ENCODE measurements at places on chromosomes 12 and 14. TPM values are rescaled to one million over a fixed set of nuclear protein-coding genes. Genes with fewer than 3 reads are reported as not detected.

DNA sequence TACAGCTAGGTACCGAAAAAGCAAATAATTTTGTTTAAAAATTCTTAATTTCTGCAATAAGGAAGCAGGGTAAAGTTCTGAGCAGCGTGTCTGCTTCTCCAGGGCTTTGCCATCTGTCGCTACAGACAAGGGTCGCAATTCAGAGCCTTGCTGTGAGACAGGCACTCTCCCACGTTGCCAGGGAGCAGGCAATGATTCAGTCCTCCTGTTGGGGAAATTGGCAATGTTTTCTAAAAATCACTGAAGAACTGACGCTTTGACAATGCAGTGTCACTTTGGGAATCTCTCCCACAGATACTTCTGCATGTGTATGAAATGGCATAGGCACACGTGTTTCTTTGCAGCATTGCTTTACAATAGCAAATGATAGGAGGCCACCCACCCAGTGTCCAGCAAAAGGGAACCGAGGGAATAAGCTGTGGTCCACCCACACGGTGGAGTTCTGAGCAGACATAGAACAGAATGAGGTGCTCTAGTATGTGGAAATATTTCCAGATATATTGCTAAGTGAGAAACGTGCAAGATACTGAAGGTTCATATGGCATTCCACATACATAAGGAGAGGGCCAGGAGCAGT is 16.0 kb upstream of the HIP1R start:
- no peaks in the 10 kb centered on the region for H3K4me1 ChIP-seq
- H3K27me3 ChIP-seq: no peaks in the 10 kb centered on the region
- DNase-seq: no peak

DNA sequence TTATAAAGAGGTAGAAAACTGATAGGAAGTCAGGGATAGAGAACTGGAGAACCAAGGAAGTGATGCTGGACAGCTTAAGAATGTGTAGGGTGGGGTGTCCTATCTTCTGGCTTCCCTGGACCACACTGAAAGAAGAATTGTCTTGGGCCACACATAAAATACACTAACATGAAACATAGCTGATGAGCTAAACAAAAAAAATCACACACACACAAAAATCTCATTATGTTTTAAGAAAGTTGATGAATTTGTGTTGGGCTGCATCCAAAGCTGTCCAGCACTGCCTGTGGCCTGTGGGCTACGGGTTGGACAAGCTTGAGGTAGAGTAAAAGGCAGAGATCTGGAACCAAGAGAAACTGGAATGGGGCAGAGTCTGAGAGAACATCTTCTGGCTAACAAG is 7.4 kb downstream of the GLT8D2 start:
- H3K27me3 ChIP-seq: no peaks in the 10 kb centered on the region
- DNase-seq: no peak
- H3K4me3 ChIP-seq: no peak overlapping the region
- no peak overlapping the region for H3K27ac ChIP-seq
- no peaks in the 10 kb centered on the region for H3K4me1 ChIP-seq
- no peaks in the 10 kb centered on the region for H3K36me3 ChIP-seq

- peaks cover 3% of the 10 kb centered on the region for H3K4me1 ChIP-seq
- DNase-seq: no peak
- H3K27ac ChIP-seq: no peak overlapping the region
- H3K27me3 ChIP-seq: no peaks in the 10 kb centered on the region
- no peak overlapping the region for H3K4me3 ChIP-seq
These were observed 114.4 kb downstream of the SLC38A1 start for GRCh38 chr12:46154221-46154985.

ANO4 gene
- total RNA-seq: not detected

DNA sequence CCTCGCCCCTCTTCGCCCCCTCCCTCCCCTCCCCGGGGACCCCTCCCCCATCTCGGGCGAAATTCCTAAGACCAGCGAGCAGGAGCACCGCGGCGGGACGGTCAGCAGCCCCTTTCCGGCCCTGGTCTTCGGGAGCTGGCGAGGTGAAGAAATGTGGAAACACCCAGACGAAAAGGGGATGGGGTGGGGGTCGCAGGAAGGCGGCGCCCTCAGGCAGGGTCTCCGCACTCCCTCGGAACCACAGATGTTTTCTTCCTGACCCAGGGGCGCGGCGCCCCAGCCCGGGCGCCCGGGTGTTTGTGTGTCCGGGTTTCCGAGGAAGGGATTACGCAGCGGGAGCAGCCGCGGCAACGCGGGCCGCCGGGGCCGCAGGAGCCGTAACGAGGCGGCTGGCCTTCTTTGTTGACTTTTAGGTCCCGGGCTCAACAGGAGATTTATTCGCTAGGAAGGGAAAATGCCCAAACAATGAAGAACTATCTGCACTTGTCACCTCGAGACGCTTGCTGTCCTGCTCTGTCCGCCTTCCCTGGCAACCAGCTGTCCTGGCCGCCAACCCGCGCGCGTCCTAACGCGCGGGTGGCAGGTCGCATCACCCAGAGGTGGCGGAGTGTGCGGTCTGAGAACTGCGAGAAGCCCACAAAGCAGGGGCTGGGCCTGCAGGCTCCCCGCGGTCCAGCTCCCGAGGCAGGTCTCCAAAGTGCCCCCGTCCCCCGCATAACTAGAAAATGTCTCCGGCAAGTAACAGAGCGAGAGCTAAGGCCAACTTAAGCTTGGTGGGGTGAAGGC is 7.0 kb downstream of the FOXA1 start:
- peak overlapping the region; percentile 95 for H3K27ac ChIP-seq
- H3K36me3 ChIP-seq: no peaks in the 10 kb centered on the region
- no peak for DNase-seq
- peaks cover 27% of the 10 kb centered on the region for H3K27me3 ChIP-seq
- H3K4me3 ChIP-seq: peak overlapping the region; percentile 72

GRCh38 chr12:71888521-71888920 is 49.0 kb downstream of the TBC1D15 start:
- H3K4me3 ChIP-seq: no peak overlapping the region
- no peaks in the 10 kb centered on the region for H3K4me1 ChIP-seq
- H3K36me3 ChIP-seq: peaks cover 39% of the 10 kb centered on the region
- H3K27ac ChIP-seq: no peak overlapping the region
- H3K27me3 ChIP-seq: no peaks in the 10 kb centered on the region
- DNase-seq: no peak

DNA sequence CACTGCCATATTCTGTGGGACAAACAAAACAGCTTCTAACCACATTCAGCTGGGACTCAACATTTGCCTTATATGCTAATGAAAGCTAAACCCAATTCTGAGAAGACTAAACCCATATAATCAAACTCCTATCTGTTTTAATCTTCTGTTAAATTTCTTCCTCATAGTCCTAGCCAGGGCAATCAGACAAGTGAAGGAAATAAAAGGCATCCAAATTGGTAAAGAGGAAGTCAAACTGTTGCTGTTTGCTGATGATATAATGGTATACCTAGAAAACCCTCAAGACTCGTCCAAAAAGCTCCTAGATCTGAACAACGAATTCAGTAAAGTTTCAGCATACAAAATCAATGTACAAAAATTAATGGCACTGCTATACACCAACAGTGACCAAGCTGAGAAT is 157.1 kb downstream of the PHLDA1 start:
- no peaks in the 10 kb centered on the region for H3K27me3 ChIP-seq
- no peak overlapping the region for H3K4me3 ChIP-seq
- DNase-seq: no peak
- H3K4me1 ChIP-seq: peaks cover 18% of the 10 kb centered on the region
- H3K36me3 ChIP-seq: no peaks in the 10 kb centered on the region

STON2 gene
- 63.4 TPM for total RNA-seq

DNA sequence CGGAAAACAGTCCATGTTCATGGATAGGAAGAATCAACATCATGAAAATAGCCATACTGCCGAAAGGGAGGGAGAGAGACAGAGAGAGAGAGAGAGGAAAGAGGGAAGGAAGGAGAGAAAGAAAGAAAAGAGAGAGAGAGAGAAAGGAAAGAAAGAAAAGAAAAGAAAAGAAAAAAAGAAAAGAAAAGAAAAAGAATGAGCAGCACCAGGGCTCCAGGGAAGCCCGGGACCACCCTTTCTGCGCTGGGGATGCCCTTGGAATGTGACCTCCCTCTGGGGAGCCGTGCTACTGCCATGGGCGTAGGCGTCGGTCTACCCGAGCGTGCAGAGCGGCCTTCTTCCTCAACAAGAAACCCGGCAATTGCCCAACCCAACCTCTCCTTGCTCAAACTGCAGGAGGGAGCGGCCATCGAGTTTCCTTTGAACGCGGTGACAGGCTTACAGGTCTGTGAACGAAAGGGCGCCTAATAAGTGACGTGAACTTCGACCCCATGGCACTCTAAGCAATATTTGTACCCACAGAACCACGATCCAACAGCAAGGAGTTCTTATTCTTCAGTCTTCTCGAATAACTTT is 16.9 kb downstream of the OR6S1 start:
- H3K27me3 ChIP-seq: no peaks in the 10 kb centered on the region
- H3K36me3 ChIP-seq: no peaks in the 10 kb centered on the region
- no peak for DNase-seq

GTF2H3 gene
- 20.6 TPM for total RNA-seq

DNA sequence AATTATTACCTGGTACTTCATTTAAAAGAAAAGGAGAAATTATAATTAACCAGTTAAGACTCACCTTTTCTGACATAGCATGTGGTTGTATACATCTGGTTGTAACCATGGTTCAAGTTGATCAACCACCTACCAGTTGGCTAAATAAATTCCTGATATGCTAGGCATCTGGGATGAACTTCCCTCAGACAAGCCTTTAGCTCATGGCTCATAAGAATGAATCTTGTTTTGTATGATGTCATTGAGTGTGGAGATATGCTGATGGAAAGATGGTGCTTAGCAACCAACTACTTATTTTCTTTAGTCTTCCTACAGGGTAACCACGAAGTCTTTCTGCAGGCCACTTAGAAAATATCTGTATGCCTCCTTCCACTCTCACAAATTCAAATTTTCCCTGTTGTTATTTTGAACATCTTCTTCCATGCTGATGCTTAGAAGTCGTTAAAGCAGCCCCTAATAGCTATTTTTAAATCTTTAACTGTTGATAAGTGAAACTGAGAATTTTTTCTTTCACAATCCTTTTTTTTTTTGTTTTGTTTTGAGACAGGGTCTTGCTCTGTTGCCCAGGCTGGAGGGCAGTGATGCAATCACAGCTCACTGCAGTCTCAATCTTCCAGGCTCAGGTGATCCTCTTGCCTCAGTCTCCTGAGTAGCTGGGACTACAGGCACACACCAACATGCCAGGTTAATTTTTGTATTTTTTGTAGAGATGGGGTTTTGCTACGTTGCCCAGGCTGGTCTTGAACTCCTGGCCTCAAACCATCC is 51.9 kb upstream of the PTHLH start:
- H3K27me3 ChIP-seq: no peaks in the 10 kb centered on the region
- H3K27ac ChIP-seq: no peak overlapping the region
- no peaks in the 10 kb centered on the region for H3K36me3 ChIP-seq
- H3K4me3 ChIP-seq: no peak overlapping the region

DNA sequence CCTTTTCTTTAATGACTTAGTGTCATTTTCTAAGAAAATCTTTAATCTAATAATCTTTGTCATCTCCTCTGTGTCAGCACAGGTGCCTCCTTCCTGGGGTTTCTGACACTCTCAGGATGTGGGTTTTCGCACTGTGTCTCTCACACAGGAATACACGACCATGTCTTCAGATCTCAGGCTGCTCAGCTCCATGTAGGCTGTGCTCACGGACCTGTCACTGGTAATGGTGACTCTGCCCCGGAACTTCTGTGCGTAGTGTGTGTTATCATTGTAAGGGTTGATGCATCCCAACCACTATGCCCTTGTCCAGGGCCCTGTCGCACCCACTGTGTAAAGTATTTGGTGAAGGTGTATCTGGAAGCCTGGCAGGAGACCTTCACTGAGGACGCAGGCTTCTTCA is 647.8 kb downstream of the TMEM121 start:
- H3K36me3 ChIP-seq: no peaks in the 10 kb centered on the region
- no peak overlapping the region for H3K27ac ChIP-seq
- no peak for DNase-seq
- H3K4me1 ChIP-seq: no peaks in the 10 kb centered on the region
- no peak overlapping the region for H3K4me3 ChIP-seq

- no peak overlapping the region for H3K4me3 ChIP-seq
- no peak for DNase-seq
- peak overlapping the region; percentile 5 for H3K27ac ChIP-seq
These were observed 56.2 kb downstream of the CCNK start for GRCh38 chr14:99537399-99537798.

- DNase-seq: no peak
- no peaks in the 10 kb centered on the region for H3K4me1 ChIP-seq
- H3K27ac ChIP-seq: no peak overlapping the region
- no peaks in the 10 kb centered on the region for H3K27me3 ChIP-seq
- no peak overlapping the region for H3K4me3 ChIP-seq
These were observed 24.2 kb upstream of the PTHLH start for GRCh38 chr12:27996761-27997160.

RPGRIP1 gene
- not detected for total RNA-seq

- no peak for DNase-seq
- H3K4me3 ChIP-seq: no peak overlapping the region
- no peak overlapping the region for H3K27ac ChIP-seq
- no peaks in the 10 kb centered on the region for H3K36me3 ChIP-seq
These were observed 100.4 kb upstream of the SRRM4 start for GRCh38 chr12:118880720-118881493.
